ENCODE measurements at places on chromosomes 12 and 14. TPM values are rescaled to one million over a fixed set of nuclear protein-coding genes. Genes with fewer than 3 reads are reported as not detected.

DNA sequence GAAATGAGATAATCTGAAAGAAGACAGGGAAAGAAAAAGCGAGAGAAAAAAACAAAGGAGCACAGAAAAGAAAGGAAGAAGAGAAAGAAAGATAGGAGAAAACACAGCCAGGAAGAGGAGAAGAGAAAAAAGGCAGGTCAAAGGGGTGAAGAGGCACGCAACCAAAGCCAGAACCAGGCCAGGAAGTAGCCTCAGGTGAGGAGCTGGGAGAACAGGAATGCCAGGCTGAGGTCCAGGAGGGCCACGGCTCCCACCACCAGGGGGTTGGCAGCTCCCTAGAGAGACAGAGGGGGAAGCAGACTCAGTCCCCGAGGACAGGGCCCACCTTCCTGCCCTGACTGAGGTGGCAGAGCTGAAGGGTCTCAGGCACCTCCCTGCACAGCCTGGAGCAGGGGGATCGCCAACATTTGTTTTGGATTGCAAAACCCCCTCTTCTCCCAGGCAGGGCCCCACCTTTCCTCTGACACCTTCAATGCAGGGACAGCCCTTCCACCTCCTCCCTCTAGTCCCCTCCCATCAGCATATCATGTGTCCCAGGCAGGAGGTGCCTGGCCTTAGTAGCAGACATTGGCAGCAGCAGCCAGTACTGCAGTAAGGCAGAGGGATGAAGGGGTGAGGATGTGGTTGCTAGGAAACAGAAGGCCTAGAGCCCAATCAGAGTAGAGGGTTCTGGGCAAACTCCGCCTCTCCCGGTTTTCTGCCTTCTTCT is 2.0 kb upstream of the AP1G2 start:
- DNase-seq = peak; percentile 56

DNA sequence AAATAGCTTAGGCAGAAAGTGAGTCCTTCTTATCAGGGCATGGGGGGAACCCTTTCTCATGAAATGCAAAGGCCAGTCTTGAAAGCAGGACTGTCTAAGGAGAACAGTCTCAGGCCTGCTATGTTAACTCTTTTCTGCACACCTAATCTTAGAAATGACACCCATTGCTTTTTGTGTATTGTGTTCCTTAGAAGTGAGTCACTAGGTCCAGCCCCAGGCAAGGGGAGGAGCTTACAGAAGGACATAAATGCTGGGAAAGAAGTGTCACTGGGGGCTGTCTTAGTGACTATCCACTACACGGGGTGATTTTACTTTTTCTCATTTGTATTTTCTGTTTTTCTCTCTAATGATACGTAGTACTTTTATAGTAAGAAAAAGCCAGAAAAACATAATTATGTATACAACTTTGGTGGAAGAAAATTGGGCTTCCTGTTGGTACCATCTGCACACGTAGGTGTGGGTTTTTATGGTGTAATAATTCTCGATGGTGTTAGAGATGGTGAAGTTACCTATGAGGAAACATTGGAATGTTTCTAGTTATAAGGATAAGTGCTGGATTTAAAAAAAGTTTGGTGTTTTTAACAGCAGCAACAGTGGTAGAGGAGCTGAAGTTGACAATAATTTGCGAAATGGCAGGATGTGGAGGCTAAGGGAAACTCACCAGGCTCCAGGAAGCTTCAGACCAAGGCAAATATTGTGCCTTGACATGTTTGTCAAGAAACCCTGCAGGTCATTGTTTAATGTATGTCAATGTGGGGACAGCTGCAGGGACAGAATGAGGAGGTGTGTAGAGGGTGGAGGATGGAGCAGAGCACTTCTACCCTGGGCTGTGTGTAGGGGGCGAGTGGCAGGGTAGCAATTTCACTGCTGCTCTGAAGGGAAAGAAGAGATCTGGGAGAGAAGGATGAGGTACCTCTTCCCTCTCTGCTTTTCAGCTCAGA is 214.9 kb downstream of the KTN1 start:
- no peak for DNase-seq

GRCh38 chr12:64688219-64688618 is 71.0 kb downstream of the GNS start:
- no peak for DNase-seq

- DNase-seq = no peak
Measured at GRCh38 chr12:117046011-117046369, 53.2 kb downstream of the TESC start.

GRCh38 chr12:19397534-19397933 is 41.8 kb upstream of the AEBP2 start:
- no peak for DNase-seq

GRCh38 chr14:104246401-104247335 is 108.3 kb downstream of the KIF26A start:
- DNase-seq = no peak

GRCh38 chr14:61557262-61557661 is 138.1 kb upstream of the HIF1A start:
- no peak for DNase-seq

Gene C12orf42
- total RNA-seq = 1.2 TPM

Gene B4GALNT3
- total RNA-seq = 2.4 TPM

Gene ASIC1
- total RNA-seq = 15.5 TPM

Gene COX8C
- total RNA-seq = not detected

Gene LBHD2
- total RNA-seq = not detected

Gene GDF3
- not detected for total RNA-seq

Gene CD4
- 2.0 TPM for total RNA-seq
